ENCODE measurements at places on chromosomes 7 and 10. TPM values are rescaled to one million over a fixed set of nuclear protein-coding genes. Genes with fewer than 3 reads are reported as not detected.

TACC2 gene
- 17.6 TPM for polyA plus RNA-seq

STN1 gene
- 9.4 TPM for polyA plus RNA-seq

SLC18A3 gene
- not detected for polyA plus RNA-seq

CYREN gene
- polyA plus RNA-seq, result 6.7 TPM

TMEM236 gene
- 0.10 TPM for polyA plus RNA-seq

AKR1D1 gene
- polyA plus RNA-seq, result not detected

C10orf67 gene
- polyA plus RNA-seq, result 0.48 TPM

ERVW-1 gene
- polyA plus RNA-seq, result not detected

PVRIG gene
- polyA plus RNA-seq, result not detected

NUTM2E gene
- polyA plus RNA-seq, result 0.40 TPM

LGI1 gene
- 2.1 TPM for polyA plus RNA-seq

KIAA1217 gene
- 0.20 TPM for polyA plus RNA-seq

TAS2R41 gene
- polyA plus RNA-seq, result not detected

RNF32 gene
- polyA plus RNA-seq, result 2.6 TPM

CNNM2 gene
- 5.1 TPM for polyA plus RNA-seq

FAM237B gene
- not detected for polyA plus RNA-seq

PLEKHS1 gene
- not detected for polyA plus RNA-seq

RNLS gene
- polyA plus RNA-seq, result 0.66 TPM

H2BK1 gene
- polyA plus RNA-seq, result not detected

TRPV5 gene
- polyA plus RNA-seq, result 0.52 TPM

CACNA2D1 gene
- 7.0 TPM for polyA plus RNA-seq

CRYGN gene
- not detected for polyA plus RNA-seq

FERD3L gene
- not detected for polyA plus RNA-seq

C10orf53 gene
- polyA plus RNA-seq, result not detected

INMT gene
- not detected for polyA plus RNA-seq

SFTPA1 gene
- polyA plus RNA-seq, result not detected

ADARB2 gene
- 7.2 TPM for polyA plus RNA-seq

NKX1-2 gene
- 0.16 TPM for polyA plus RNA-seq

POP7 gene
- 92.1 TPM for polyA plus RNA-seq

FKBP6 gene
- not detected for polyA plus RNA-seq

SMC3 gene
- 67.7 TPM for polyA plus RNA-seq

PKD2L1 gene
- not detected for polyA plus RNA-seq

DKK1 gene
- 0.12 TPM for polyA plus RNA-seq

EIF3B gene
- polyA plus RNA-seq, result 65.1 TPM
